ENCODE measurements at places on chromosomes 12 and 14.

DNA sequence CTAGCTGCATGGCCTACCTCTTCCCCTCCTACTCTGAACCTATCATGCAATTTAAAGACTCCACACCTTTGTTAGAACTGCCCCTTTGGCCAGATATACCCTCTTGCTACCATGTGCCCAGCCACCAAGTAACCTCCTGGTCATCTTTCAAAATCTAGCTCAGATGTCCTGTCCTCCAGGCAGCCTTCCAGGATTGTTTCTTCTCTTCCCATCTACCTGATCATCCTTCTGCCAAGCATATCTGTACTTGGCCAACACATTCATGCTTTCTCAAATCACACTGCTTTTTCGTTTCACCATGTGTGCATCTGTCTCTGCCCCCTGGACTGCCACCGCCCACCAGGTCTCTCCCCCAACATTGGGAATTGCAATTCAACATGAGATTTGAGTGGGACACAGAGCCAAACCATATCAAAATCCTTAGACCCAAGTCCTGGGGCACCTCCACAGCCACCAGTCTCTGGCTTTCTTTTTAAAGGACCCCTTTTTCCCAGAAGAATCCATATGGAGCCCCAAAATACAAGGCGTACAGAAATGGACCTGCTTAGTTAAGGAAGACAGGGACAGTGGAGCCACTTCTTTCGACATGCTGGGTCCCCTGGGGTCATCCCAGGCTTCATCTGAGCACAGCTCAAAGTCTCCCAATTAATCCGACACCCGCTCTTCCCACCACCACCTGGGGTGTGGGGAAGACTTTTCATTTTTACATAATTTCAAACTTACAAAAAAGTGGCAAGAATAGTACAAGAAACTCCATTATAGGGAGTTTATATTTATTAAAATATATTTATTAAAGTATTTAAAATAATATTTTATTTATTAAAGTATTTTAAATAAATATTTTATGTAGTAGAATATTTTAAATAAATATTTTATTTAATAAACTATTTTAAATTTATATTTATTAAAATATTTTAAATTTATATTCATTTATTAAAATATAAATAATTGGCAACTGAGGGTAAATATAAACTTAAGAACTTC, 7.9 kb upstream of the CMKLR1 start:
- no peak for DNase-seq

- peak; percentile 78 for DNase-seq
Observed at GRCh38 chr12:109098183-109098604, 797 bp downstream of the UNG start.

GRCh38 chr12:15763328-15763727, 25.9 kb downstream of the EPS8 start:
- no peak for DNase-seq

DNA sequence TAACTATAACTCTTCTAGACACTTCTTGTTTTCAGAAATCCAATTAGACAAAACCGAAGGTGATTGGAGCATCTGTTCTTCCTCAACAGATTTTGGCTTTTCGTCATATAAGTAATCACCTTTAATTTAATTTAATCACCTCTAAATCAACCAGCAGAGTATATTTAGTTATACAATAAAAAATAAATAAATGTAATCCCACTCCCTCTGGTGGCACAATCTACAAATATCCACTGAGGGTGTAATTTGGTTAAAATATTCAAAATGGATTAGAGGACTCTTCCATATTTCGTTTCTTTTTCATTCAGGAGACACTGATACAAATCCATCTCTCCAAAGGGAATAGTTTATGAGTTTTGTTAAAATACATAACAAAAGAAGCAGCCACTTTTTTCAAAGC, 18.3 kb upstream of the SLC35F4 start:
- DNase-seq = no peak

DNA sequence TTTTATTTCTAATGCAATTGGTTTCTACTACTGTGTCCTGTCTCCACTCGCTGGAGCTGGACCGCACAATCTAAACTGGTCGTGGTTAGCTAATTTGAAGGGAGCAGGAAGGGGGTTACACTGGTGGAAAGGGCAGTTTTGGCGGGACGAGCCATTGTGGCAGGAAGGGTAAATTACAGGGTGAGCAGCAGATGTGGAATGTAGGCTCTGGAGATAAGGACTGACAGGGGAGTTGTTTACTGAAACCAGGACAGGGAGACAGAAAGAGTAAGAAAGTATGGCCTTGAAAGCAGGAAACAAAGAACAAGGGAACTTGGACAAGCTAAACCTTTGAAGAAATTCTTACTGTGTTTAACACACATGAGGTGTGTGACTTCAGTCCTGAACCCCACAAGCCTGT, 147.8 kb downstream of the ATXN7L3B start:
- DNase-seq = no peak

DNA sequence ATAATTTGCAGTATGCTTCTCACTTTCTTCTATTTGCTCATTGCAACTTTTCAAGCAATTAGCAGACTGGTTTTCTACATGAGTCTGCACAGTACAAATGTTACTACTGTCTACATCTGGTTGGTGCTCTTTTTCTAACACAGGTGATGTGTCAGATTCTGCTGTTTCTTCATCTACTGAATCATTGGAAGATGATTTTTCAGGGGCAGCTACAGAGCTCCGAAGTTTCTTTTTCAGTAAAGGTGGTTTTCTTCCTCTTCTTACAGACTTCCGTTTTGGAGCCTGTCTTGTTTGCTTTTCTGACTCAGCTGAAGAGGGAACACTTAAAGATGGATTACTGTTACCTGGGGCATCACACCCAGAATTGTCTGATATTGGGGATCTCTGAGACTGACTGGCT, 62.1 kb downstream of the SCAF11 start:
- no peak for DNase-seq

- DNase-seq = no peak
Observed at GRCh38 chr12:132505852-132506219, 15.9 kb downstream of the FBRSL1 start.

DNA sequence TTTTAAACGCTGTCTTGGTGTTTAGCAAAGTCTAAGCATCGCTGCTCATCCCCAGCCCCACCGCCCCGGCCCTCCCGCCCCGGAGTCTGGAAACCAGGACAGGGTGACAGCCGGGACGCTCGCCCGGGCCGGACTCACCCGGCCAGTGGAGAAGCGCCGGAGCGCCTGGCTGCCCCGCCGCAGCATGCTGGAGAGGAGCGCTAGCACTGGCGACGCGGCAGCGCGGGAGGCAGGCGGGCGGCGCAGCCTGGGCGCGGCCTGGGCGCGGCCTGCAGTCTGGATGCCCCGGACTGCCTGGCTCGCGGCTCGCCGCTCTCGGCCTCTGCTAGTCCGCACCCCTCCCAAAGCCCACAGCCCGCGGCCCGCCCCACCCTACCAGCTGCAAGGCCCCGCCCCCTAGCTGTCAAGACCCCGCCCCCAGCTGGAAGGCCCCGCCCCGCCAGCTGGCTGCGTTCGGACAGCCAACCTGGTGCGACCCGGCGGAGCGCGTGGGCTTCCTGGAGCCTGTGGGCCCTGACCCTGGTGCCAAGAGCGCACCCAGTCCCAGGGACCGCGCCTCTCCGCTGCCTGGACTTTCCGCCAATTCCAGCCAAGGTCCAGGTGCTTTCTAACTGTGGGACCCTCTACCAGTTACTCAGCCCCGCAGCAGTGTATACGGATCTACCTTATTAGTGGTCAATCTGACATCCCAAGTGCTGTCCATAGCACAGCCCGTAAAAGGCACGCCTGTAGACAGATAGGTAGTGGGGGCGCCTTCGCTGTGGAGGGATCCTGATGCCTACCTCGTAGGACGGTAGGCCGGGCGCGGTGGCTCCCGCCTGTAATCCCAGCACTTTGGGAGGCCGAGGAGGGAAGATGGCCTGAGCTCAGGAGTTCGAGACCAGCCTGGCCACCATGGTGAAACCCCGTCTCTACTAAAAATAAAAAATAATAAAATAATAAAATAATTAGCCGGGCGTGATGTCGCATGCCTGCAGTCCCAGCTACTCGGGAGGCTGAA, at the start of gene ALDH1L2:
ALDH1L2 (minus strand) TSS at position 208 of the 1,000 bp plus-strand sequence; CDS start at position 186, 22 bp downstream.
- peak; percentile 28 for DNase-seq

GRCh38 chr14:69183735-69184134, 7.6 kb upstream of the EXD2 start:
- DNase-seq = no peak

DNA sequence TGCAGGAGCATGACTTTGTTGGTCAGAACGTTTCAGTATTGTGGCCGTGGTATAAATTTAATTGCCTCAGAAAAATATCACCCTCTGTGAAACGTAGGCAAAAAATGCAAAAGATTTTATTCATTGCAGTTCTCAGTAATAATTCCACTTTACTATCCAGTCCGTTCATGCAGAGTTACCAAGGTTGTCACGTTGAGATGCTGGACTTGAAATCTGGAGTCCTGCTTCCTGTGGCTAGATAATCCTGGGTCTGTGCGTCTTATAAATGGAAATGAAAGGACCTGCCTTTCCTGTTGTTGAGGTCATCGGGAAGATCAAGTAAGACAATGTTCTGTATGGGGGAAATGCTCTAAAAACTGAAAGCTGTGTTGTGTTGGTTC, 1.3 kb upstream of the AVPR1A start:
- DNase-seq = no peak

- no peak for DNase-seq
Observed at GRCh38 chr14:68753690-68754089, 39.2 kb downstream of the ZFP36L1 start.

- no peak for DNase-seq
Observed at GRCh38 chr12:128318946-128319345, 52.0 kb downstream of the TMEM132C start.

DNA sequence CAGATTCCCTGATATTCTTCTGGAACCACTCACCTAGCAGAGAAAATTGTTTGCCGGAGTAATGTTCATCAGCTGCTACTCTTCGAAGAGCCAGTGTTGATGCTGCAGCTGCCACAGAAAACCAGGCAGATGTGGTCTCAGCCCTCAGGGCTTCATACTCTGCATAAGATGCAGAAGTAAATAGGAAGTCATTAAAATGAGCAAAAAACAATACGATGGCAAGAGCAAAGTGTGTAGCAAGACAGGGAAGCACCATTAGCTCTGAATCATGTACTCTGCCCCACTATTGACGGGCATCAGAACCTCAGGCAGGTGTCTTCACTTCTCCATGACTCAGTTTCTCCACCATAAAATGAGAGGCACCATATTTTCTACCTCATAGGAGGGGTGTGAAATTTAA, 991.6 kb upstream of the TMEM132C start:
- no peak for DNase-seq

- DNase-seq = no peak
Observed at GRCh38 chr12:104691721-104692556, 235.2 kb downstream of the CHST11 start.

GRCh38 chr12:26746121-26746714, 86.8 kb downstream of the ITPR2 start:
- no peak for DNase-seq

DNA sequence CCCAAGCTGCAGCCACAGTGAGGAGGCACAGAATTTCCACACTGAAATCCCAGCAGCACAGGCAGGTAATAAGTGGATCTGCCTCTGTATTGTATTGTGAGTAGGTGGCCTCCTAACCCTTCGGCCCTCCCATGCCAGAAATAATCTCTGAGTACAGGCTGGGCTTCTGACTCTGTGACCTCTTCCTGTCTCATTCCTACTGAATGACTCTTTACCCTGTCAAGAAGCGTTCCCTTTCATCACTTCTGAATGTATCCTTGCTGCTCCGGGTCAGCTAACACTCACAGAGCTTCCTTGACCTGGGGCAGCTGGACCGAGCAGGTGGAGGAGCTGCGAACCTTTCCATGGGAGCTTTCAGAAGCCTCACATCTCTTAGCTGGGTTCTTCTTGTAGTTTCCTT, 119.6 kb downstream of the SLC8A3 start:
- no peak for DNase-seq

GRCh38 chr14:50906326-50907065, 34.6 kb downstream of the ABHD12B start:
- no peak for DNase-seq

DNA sequence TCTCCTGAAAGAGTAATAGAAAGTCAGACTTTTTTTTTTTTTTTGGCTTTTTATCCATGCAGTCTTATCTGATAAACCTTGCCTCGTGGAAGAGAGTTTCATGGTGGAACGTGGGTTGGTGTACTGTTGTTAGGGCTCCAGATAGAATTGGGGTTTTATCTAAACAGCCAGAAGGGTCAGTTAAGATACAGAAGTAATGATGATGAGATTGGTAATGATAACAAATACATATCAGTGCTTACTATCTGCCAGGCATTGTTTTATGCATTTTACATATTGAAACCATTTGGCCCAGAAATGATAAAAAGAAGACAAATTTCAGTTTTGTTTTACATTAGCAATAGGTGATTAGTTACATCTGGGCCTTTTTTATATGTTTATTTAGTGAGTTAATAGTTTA, 372.8 kb upstream of the PRICKLE1 start:
- no peak for DNase-seq
